ENCODE measurements at places on chromosomes 5 and 9.
A peak's percentile ranks its signal among the peaks of the same experiment; 100 is the strongest.

DNA sequence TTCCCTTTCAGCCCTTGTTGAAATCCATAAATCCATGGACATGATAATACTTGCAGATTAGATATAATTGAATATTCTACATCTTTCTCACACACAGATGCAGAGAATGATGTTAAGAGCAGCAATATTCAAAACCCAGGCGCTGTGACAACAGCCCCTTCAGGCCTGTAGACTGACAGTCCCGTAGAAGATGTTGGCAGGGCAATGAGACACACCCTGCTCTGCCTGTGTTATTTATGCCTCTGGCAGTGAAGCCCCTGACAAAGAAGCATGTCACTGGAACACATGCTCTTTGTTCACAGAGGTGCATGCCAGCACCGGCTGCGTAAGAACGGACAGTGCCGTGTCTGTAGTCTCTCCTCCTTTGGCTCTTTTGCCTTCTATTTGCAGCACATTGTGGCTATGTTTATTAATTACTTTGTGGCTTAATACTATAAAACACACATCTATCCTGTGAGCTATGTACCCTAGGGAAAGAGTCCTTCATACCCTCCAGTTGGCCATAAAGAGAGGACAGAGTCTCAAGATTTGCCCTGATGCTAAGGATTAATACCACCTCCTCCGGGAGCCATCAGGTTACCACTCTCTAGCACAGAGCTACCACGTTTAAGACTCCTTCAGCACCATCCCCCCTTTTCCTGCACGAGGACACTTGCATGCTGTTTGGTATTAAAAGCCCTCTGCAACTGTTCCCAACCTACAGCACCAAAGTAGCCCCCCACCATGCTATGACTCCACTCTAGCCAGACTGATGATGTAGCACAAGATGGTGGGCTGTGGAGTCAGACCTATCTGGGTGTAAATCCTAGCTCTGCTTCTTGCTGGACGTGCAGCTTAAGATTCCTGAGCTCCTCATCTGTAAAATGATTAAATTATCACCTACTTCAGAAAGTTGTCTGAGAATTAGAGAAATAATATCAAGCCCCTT is 2.0 kb upstream of the ANP32B start:
- no peak for DNase-seq

GRCh38 chr9:116322521-116322920 is 168.9 kb downstream of the PAPPA start:
- DNase-seq = no peak

DNA sequence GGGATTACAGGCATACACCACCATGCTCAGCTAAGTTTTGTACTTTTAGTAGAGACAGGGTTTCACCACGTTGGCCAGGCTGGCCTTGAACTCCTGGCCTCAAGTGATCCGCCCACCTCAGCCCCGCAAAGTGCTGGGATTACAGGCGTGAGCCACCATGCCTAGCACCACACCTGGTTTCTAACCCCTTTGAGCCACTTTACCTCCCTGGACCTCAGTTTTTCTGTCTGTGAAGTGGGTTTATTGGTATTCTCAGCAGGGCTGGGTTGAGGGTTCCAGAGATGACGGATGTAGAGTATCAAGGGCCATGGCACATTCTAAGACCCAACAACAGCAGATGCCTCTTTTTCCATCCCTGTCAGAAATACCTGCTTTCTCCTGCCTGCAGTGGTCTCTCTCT is 38.6 kb downstream of the AMBP start:
- DNase-seq = no peak

DNA sequence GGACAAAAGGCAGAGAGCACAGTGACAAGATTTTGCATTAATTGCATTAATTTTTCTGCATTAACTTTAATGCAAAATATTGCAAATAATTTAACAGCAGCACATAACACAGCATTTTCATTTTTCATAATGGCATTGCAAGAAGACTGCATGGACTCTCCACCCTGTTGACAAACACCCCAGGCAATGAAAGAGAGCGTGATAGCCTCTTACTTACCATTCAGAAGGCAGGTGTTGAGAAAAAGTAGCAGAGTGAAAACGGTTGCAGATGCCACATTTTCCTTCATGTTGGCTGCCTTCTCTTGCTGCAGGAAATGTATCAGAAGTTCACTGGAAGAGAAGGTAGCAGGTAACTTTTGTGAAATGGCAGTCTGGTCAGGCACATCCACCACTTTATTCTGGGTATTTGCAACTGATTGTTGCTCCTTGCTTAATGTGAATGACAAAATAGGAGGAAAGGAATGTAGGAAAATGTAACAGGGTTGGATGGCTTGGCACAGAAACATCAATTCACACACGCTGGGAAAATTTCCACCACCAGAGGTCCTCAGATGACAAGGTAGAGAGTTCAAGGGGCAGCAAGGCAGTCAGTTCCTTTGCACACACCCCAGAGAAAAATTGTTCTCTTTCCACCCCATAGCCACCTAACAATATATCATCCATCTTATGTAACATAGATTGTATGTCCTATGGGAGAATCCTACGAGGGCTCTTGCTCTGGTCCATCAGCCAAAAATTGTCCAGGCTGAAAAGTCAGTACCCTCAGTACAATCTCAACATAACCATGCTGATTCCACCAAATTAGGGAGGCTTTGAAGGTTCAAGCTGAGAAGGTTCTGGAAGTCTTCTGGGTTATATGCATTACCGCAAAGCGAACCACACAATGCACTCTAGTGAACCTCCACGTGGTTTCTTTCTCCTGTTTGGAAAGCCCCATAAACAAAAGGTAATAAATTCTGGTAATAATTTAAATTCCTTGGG is 41.9 kb upstream of the AGXT2 start:
- DNase-seq = peak; percentile 63

GRCh38 chr9:88782931-88783710 is 208.1 kb upstream of the S1PR3 start:
- DNase-seq = no peak

DNA sequence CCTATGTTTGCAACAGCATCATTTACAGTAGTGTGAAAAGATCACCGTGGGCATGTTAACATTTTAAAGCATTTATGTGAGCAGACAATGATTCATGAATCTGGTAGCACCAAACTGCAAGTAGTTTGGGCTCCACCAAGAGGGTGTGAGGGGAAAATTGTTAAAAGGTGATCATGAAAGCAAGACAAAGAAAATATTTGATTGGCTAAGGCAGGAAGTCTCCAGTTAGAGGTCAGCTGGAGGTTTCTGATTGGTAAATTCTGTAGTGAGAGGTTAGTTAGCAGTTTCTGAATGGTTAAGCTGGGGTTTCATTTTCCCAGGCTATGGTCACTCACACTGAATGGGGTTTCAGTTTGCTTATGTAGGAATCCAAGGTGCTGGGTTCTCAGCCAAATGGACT is 13.5 kb upstream of the DRD1 start:
- DNase-seq = no peak

DNA sequence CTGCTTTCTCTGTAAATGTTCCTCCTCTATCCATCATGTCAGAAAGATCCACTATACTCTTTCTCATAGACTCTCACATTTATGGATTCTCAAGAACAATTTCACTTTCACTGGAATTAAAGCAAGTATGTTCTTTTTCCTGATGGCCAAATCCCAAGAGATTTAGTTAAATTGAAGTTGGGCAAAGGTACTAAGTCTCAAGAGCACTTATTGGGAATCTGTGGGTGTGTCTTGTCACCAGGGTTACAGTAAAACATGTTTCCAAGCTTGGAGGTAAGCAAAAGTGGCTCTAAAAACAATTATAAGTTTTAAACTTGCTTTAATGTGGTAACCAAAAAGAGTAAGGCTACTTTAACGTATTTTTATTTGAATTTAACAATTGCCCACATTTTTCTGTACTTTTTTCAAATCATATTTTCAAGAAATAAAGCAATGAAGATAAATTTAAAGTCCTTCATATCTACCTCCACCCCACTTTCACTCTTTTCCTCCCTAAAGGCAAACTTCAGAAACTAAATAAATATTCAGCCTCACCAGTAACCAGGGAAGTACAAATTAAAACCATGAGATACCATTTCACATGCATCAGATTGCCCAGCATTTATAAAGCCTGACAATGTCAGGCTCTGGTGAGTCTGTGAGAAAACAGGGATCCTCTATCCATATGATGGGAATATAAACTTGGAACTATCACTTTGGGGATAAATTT is 387.4 kb downstream of the CETN3 start:
- DNase-seq = no peak

- no peak for DNase-seq
These were observed 269.2 kb upstream of the ELAVL2 start for GRCh38 chr9:24095246-24095645.

DNA sequence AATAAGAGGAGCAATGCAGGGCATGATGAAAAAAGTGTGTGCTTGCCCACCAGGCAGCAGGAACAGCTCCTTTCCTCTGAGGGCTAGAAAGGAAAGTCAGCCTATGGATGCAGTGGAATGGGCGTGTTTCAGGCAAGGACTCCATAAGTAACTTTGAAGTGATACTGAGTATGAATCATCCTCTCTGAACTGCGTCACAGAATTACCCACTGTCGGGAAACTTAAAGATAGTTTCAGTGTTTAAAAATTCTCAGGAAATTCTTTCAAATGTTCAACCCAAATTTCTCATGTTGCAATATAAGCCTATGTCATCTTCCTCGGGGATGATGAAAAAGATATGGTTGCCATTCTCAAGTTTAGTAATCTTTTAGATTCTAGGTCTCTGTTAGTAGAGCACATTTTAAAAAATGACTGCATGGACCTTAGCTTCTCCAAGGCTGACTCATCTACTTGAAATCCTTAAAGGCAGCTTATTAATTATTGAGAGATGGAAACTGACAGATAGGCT is 27.7 kb downstream of the PTCD2 start:
- DNase-seq = no peak

- DNase-seq = no peak
These were observed 20.8 kb downstream of the VCAN start for GRCh38 chr5:83492331-83492730.

DNA sequence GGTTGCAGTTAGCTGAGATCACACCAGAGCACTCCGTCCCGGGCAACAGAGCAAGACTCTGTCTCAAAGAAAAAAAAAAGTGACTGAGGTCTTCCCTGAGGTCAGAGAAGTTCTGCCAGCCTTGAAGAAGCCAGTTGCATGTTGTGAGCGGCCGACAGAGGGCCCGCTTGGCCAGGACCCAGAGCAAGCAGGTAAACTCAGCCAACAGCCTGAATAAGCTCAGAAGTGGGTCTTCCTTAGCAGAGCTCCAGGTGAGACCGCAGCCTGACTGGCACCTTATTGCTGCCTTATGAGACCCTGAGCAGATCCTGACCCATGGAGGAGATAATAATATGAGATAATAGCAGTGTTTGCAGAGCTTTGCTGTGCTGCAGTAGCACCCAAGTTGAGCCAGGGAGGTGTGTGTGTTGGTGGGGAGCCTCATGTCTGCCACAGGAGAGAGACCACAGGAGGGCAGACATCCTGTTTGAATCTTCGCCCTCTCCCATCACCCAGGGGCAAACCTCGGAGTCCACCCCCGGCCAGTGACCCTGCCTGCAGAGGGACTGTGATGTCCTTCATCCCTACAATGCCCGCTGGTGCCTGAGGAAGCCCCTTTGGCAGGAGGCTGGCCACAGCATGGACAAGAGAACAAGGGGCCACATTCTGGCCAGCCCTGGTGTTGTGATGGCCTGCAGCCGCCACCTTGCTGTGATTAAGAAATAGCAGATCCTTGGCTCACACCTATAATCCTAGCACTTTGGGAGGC is 10.8 kb upstream of the BARX1 start:
- DNase-seq = no peak

All from iPS DF 6.9 (cell line).